ENCODE measurements at places on chromosomes 6 and 20. TPM values are rescaled to one million over a fixed set of nuclear protein-coding genes. Genes with fewer than 3 reads are reported as not detected.

DNA sequence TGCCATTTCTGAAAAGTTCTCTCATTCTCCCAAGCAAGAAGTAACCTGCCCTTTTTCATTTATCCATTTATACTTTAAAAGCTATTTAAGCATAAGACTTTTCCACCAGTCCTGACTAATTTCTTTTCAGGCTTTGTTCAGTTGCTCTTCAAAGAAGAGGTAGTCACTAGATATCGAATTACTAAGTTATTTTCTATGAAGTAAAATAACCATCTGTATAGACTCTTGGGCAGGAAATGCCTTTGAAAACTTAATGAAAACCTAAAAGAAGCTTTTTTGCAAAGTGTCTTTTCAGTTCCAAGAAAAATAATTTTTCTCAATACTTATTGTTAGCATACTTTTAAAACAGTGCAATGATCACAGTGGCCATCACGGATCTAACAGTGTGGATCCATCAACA, 31.3 kb upstream of the LAMP5 start:
- DNase-seq = no peak

DNA sequence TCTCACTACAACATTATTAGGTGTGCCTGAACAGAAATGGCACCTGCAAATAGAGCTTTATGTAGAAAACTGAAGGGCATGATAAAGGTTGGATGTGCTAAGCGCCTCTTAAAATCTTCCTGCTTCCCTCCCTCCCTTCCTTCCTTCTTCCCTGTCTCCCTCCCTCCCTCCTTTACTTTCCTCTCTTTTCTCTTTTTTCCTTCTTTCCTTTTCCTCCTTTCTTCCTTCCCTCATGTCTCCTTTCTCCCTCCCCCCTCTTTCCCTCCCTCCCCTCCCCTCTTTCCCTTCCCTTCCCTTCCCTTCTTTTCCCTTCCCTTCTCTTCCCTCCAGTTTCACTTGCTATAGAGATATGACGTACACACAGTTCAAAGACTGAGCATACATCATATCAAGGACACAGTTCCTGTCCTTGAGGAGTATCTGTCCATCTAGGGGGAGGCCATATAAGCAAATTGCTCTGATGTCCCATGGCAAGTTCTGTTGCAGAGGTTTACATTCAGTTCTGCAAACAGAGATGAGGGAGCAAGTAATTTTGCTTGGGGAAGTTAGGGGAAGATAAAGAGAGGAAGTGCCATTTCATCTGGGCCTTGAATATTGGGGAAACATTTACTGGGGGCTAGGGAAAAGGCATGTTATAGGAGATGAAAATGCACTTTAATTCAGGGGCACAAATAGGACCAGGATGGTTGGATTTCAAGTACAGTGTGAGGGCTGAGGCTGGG, 79.0 kb upstream of the EEF1E1 start:
- DNase-seq = no peak

DNA sequence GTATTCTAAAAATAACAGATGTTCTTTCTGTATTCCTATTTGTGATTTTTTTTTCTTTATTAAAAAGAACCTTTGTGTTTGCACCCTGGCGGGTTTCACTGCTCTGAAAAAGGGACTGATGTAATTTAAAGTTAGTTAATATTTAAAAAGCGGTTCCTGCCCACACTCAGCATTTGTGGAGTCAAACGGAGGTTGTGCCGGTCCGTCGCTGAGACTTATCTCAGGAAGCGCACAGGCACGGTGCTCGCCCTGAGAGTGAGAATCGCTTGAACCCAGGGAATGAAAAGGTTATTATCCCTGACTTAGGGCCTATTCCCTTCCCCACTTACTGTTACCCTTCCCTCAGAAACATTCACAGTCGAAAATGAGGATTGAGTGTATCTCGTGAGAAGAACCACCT, 366.7 kb downstream of the THBS2 start:
- DNase-seq = no peak

The HIVEP1 gene
- total RNA-seq = 36.1 TPM

The RNF146 gene
- total RNA-seq = 53.0 TPM

The ERVFRD-1 gene
- 0.25 TPM for total RNA-seq

The RHAG gene
- 2.5 TPM for total RNA-seq

The MRAP2 gene
- 4.2 TPM for total RNA-seq

Measured in vagina (tissue), 2 donors.